Natural killer cell (primary cell): ENCODE measurements at places on chromosomes 11 and 22. TPM values are rescaled to one million over a fixed set of nuclear protein-coding genes. Genes with fewer than 3 reads are reported as not detected.

DNA sequence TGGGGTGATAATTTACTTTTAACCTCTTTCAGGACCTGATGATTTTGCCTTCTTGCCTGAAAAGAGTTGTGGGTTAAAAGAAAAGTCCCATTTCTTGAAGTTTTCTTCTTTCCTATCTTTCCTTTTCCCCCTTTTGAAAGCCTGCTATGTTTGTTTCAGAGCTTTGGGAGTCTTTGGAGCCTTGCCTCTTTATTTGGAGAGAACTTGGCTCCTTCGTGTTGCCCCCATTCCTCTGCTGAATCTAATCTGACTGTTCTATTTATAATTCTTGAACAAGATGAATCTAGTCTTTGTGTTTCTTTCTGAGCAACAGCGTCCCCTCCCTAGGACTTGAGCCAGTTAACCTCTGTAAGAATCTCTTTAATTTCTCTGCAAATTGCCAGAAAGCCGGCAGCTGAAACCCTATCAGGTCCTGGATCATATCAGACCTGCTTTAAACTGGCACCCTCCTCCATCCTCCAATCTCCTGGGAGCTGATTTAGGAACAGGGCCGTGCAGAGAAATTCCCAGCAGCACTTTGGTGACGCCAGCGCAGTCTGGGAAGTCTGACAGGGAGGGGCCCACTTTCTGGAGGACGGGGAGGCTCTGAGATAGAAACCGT lies 289.1 kb upstream of the SORL1-AS1 start:
- no peak overlapping the region for H3K27ac ChIP-seq
- no peak for DNase-seq
- no peaks in the 10 kb centered on the region for H3K36me3 ChIP-seq
- H3K4me1 ChIP-seq, result no peaks in the 10 kb centered on the region
- no peak overlapping the region for H3K4me3 ChIP-seq
- H3K27me3 ChIP-seq, result no peaks in the 10 kb centered on the region

GRCh38 chr11:10770626-10771254 lies 19.7 kb downstream of the CTR9 start:
- DNase-seq, result peak; percentile 51
- no peaks in the 10 kb centered on the region for H3K4me1 ChIP-seq
- no peak overlapping the region for H3K4me3 ChIP-seq
- H3K27me3 ChIP-seq, result no peaks in the 10 kb centered on the region

DNA sequence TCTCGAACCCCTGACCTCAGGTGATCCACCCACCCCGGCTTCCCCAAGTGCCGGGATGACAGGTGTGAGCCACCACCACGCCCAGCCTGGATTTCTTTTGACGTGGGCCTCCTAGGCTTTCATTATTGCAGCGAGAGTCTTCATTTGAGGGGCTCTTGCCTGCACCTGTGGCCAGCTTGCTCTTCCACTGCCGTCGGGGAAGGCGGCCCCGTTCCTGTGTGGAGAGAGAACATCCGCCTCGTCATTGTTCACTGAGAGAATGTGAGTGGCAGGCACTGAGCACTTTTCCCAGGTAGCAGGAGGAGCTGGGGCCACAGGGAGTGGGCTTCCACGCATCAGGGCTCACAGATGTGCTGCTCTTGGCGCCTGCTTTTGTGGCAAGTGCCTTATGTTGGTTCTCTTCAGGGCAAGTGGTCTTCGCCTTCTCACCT lies 365.0 kb downstream of the TBC1D22A start:
- H3K4me1 ChIP-seq, result no peaks in the 10 kb centered on the region
- no peak overlapping the region for H3K27ac ChIP-seq
- no peaks in the 10 kb centered on the region for H3K36me3 ChIP-seq
- DNase-seq, result no peak
- no peaks in the 10 kb centered on the region for H3K27me3 ChIP-seq

DNA sequence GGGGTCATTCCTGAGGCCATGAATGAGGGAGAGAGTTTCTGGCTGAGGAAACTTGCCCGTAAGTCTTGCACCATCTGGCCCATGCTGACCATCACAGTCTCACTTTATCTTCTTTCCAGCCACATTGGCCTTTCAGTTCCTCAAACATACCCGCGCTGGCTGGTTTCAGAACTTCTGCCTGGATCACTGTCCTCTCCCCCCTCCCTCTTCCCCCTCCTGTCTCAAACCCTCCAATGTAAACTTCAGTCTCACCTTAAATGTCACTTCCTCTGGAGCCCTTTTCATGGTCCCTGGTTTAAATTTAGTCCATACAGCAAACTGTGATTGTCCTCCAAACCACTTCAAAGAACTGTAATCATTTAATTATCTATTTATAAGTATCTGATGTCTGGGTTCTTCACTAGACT lies 3.7 kb upstream of the TMEM109 start:
- no peaks in the 10 kb centered on the region for H3K27me3 ChIP-seq
- no peak overlapping the region for H3K4me3 ChIP-seq
- H3K27ac ChIP-seq, result no peak overlapping the region
- DNase-seq, result no peak
- H3K4me1 ChIP-seq, result peaks cover 58% of the 10 kb centered on the region

DNA sequence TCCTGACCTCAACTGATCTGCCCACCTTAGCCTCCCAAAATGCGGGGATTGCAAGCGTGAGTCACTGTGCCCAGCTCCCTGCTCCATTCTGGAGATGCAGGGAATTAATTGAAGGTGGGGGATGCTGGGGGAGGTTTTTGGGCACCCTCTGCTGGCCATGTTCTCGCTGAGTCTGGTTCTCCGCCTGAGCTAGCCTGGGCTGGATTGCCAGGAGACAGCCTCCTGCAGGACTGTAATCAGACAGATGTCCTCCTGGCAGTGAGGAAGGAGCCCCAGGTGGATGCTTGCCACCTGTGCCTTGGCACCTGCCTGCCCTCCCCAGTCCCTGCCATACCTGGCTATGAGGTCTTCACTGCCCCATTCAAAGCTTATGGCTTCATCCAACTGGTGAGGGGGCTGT lies 5.4 kb downstream of the MTFP1 start:
- peaks cover 3% of the 10 kb centered on the region for H3K36me3 ChIP-seq
- no peaks in the 10 kb centered on the region for H3K27me3 ChIP-seq
- H3K4me1 ChIP-seq, result peaks cover 26% of the 10 kb centered on the region
- H3K4me3 ChIP-seq, result no peak overlapping the region
- no peak for DNase-seq

ARSA gene
- total RNA-seq, result 69.2 TPM
